ENCODE measurements at places on chromosomes 5 and 9.

GRCh38 chr5:177475563-177476427, 2.4 kb upstream of the DBN1 start:
- DNase-seq = no peak

DNA sequence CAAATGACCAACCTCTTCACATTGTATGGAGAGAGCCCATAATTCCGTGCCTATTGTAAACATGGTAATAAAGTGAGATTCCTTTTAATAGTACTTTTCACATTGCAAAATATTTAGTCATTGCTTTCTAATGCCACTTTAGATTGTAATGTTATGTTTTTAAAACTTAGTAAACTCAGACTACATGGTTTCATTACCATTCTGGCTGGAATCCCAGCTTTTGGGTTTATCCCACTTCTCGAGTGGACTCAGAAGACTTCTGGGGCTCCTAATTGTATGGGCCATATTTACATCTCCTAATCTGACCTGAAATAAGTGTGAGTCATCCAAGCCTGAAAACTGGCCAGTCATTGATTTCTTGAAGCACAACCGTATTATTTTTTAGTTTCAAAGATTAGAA, 217.6 kb downstream of the CAAP1 start:
- DNase-seq = no peak

GRCh38 chr9:132162764-132163456, 1.1 kb downstream of the NTNG2 start:
- DNase-seq = no peak

DNA sequence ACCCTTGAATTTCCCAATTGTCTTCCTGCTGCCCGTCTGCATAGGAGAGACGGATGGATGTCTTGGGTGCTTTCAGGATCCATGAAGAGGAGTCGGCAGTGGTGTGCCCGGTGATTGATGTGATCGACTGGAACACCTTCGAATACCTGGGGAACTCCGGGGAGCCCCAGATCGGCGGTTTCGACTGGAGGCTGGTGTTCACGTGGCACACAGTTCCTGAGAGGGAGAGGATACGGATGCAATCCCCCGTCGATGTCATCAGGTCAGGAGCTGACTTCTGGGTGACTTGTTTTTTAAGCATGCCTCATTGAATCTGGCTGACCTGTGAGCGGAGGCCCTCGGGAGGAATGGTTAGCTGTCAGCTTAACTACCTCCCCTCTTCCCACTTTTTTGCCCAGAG, 24.2 kb downstream of the GALNT12 start:
- no peak for DNase-seq
